ENCODE measurements at places on chromosomes 6 and 20.

DNA sequence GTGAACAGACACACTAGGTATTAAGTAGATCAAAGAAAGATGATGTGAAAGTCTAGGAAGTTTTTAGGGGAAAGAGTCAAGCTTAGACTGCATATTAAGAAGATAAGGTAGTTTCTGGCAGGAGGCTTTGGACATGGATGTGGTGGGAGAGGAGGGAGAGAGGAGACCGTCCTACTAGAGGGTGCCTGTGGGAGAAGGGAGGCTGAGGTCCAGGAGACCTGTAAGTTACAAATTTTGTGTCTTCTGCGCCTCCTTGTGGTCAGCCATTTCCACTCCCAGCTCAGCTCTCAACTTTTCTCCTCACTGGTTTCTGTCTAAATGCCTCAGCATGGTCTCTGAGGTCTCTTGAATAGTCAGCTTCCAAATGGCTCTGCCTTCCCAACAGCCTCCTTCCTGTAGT is 193.5 kb downstream of the UNC5CL start:
- DNase-seq: no peak

- no peak for DNase-seq
Observed at GRCh38 chr20:63490416-63490815, 8.5 kb downstream of the EEF1A2 start.

DNA sequence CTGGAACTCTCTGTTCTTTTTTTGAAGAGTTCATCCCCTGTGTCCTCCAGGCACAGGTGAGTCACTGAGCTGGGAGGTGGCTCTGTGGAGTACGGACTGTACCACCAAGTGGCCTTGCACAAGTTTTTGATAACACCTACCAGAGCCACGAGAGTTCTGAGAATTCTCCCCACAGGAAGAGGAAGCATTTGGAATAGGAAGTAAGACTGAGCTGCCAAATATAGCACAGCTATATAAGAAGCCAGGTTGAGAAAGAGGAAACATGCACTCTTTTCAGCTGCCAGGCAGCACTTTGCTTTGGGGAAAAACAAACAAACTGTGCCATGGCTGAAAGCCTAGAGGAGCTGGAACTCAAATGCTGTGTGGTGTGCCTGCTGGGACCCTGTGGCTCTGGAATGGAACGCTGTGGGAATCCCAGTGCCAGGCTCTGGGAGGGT is 70.8 kb upstream of the RIPOR2 start:
- no peak for DNase-seq

DNA sequence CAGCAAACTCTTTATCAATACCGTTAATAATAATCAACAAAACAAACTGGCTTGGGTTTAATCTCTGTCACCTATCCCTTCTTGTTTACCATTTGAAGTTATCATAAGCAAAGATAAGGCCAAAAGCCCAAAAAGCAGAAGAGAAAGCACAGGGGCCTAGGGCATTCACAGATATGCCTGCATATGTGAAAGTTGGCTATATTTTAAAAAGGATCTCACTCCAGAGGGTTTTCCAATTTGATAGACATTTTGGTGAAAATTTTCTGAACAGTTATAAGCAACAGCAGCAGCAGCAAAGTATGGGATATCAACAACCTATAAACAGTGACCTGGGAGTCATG is 101.1 kb downstream of the ATXN1 start:
- no peak for DNase-seq

DNA sequence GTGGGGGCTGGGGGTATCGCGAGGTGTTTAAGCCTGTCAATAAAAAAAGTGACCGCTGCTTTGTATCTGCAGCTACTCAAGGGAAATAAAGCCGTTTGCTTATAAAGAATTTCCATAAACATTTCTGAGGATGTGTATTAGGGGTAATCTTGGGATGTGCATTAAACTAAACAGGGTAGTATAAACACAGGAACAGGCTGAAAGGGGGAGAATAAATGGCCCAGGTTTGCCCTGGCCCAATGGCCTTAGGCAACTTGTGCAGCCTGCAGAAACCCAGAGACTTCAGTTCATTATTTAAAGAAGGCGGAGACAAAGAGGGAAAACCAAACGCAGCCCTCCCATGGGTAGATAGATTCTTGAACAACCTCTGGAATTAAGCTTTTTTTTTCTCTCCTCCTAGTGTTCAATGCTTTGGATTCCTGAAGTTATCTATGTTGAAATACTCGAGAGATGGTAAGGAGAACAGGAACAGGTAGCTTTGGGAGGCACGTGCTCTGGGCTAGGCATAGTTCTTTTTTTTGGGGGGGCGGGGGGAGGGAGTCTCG is 35.6 kb upstream of the SALL4 start:
- DNase-seq: no peak

DNA sequence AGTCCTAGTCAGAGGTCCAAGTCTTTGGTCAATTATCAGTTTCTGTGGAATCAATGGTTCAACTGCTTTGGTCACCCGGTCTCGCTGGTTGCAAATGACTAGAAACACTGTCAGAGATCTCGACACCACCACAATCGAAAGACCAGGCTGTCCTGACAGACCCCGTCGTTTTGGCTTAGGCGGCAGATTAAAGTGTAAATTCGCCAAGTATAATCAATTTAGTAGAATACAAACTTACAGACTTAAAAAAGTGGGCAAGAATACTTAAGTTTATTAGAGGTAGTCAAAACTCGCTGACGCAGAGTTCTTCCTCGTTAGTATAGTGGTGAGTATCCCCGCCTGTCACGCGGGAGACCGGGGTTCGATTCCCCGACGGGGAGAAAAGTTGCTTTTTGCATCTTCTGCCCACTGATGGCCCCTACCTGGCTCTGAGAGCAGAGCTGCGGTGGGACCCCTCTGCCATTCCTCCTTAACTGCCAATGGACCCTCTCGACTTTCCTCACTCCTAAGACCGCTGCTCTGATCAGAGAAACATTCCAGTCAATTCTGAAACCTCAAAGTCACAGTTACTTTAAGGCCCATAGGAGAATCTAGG is 30.6 kb upstream of the ZNF184 start:
- no peak for DNase-seq

GRCh38 chr6:15956205-15957106 is 172.4 kb upstream of the MYLIP start:
- DNase-seq: no peak

DNA sequence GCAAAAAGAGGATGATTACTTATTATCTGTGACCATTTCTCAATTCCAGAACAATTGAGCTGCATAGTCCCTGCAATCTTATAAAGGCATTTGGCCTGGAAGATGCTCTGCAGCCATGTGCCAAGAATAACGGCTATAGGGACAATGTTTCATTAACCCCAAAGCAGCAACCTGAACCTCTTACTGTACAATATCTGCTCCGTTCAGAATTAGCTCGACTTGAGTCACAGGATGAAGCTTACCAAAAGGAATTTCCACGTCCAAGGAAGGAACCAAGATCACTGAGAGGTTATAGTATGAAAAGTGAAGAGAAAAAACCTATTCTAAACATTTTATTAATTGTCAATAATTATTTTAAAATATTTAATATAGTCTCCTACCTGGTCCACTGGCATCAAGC is 167.3 kb upstream of the GMDS start:
- peak; percentile 28 for DNase-seq

DNA sequence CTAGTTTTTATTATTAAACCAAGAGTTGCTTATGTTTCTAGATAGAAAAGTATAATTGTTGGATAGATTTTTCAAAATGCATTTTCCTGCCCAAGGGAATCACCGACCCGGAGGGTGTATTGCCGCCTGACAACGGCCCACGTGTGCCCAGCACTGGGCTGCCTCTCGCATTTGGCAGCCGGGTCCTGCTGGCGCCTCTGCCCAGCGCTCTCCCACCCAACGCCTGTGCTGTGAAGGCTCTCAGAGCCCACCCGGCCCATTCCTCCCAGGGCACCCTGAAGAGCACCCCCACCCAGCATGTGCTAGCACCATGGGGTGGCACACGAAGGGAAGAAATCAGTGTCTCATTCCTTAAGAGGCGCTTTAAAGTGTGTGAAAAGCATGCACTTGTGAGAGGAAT is 88.3 kb upstream of the AFDN start:
- DNase-seq: no peak

DNA sequence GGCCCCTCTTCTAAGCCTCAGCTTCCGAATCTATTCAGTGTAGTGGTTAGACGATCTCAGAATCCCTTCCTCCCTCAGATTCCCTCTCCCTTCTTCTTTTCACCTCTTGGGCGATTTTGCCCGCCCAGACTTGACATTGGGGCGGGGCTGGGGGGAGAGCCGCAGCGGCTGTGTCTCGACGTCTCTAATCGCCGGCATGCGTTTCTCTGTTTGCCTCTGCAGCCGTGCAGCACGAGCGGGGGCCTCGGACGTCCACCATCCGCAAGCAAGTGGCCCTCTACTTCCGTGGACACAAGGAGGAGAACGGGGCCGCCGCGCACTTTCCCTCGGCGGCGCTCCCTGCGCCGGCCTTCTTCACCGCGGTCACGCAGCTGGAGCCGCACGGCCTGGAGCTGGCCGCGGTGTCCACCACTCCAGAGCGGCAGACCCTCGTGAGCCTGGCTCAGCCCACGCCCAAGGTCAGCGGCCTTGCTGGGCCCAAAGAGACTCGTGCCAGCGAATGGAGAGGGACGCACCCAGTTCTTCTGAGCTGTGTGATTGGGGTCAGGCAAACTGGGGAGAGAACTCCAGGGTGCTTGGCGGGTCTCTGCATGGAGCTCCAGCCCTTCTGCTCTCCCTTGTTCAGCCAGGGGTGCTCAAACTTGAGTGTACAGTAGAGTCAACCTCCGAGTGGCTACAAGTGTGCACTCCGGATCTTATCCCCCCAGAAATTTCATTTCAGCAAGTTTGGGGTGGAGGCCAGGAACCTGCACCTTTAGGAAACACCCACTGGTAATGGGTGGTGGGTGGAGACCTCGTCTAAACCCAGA is 10.7 kb downstream of the NR2E1 start:
- DNase-seq: no peak

GRCh38 chr6:378090-378957 is 13.2 kb upstream of the IRF4 start:
- no peak for DNase-seq

DNA sequence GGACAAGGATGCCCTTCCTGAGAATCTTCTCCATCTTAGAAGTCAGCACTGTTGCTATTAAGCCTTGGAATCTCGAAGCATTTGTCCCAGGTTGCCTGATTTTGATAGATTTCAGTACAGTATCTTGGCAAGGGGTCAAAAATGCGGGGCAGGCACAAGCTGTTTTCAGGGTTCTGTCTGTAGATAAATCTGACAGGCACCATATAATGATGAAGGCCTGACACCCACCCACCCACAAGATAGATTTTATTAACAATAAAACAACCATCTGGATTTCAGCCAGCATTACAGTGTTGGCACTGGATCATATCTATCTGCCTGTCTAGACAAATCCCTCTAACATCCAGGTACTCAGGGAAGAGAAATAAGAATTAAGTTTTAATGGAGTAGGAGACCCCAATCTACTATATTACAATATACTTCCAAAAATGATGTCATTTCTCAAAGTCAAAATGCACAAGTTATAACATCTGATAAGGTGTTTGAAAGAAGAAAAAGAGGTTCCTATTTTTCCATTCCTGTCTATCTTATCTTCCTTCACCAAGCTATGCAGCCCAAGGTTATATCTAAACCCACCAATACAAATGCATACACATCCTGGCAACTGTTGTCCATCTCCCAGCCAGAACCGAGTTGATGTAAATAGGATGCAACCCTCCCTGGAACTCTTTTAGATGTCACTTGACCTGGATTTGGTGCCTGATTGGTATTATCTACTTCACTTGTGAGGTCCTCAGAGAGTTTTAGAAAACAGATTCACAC is 10.7 kb downstream of the NEDD9 start:
- DNase-seq: no peak

- DNase-seq: no peak
Observed at GRCh38 chr6:44076356-44077213, 50.7 kb downstream of the MRPL14 start.

GRCh38 chr20:63246490-63247288 is 7.6 kb downstream of the NKAIN4 start:
- no peak for DNase-seq

- DNase-seq: no peak
Observed at GRCh38 chr20:31705598-31706597, 16.8 kb downstream of the BCL2L1 start.

DNA sequence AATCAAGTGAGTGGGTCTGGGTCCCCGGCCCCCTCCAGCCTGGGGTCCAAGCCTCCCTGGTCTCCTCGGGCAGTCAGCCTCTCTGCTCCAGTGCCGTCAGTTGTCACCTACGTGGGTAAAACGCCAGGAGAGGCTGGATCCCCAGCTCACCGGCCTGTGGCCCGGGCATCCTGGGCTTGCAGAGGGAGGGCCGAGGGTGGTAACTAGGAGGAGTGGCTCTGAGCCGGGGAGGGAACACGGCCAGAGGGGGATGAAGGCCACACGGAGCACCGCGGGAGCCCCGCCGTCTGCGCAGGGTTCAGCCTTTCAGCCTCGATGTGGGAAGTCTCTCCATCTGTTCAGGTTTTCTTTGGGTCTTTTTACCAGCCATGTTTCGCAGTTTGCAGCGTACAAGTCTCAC is 29.5 kb upstream of the BHLHE23 start:
- no peak for DNase-seq

- DNase-seq: peak; percentile 69
Observed at GRCh38 chr6:131995917-131996316, 44.7 kb upstream of the CCN2 start.

- DNase-seq: no peak
Observed at GRCh38 chr6:62775427-62776022, 435.7 kb upstream of the FKBP1C start.

DNA sequence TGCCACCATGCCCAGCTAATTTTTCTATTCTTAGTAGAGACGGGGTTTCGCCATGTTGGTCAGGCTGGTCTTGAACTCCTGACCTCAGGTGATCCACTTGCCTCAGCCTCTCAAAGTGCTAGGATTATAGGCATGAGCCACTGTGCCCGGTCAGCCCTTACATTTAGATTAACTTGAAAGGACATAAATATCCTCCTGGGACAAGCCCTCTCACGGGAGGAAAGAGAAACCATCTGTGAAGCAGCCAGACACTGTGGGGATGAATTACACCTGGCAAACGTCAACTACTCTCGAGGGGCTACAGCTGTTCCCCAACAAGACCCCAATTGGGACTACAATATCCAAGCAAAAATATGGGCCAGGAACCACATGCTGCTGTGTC is 32.7 kb upstream of the SAMHD1 start:
- DNase-seq: no peak

GRCh38 chr6:144195671-144196270 is 45.5 kb downstream of the STX11 start:
- no peak for DNase-seq
